Uterus (tissue), 4 donors: ENCODE measurements at places on chromosomes 12 and 14. TPM values are rescaled to one million over a fixed set of nuclear protein-coding genes. Genes with fewer than 3 reads are reported as not detected.

The LMNTD1 gene
- 6.6 TPM for total RNA-seq

GRCh38 chr14:102593061-102593824, 794 bp downstream of the RCOR1 start:
- DNase-seq = peak; percentile 55

DNA sequence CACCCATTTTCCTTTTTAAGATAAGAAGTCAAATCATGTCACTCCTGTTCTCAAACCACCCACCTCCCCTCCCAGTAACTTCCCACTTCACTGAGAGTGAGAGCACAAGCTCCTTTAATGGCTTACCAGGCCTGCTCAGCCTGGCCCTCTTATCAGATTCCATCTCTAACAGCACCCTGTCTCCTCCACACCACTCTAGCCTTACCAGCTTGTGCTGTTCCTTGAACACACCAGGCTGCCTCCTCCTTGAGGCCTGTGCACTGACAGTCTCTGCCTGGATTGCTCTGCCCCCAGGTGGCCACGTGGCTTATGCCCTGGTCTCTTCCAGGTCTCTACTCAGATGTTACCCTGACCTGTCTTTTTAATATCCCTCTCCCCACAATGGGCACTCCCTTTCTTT, 40.1 kb upstream of the EVL start:
- no peak for DNase-seq

DNA sequence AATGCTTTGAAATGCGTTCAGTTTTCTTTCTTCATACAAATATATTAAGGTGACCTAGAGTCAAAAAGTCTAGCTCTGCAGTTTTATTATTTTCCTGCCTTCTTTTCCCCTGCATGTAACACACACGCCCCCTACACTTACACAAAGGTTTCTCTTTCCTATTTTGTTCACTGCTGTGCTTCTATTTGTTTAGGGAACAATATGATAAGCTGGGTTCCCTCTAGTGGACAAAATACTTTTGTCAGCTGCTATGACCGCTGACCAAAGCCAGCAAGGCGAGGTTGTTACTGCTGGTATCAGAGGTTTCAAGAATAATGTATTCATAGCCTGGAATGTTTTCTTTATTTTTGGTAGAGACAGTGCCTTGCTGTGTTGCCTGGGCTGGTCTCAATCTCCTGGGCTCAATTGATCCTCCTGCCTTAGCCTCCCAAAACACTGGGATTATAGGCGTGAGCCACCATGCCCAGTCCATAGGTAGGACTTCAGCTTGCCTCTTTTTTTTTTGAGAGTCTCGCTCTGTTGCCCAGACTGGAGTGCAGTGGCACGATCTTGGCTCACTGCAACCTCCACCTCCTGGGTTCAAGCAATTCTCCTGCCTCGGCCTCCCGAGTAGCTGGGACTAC, 33.4 kb downstream of the FNTB start:
- peak; percentile 28 for DNase-seq

DNA sequence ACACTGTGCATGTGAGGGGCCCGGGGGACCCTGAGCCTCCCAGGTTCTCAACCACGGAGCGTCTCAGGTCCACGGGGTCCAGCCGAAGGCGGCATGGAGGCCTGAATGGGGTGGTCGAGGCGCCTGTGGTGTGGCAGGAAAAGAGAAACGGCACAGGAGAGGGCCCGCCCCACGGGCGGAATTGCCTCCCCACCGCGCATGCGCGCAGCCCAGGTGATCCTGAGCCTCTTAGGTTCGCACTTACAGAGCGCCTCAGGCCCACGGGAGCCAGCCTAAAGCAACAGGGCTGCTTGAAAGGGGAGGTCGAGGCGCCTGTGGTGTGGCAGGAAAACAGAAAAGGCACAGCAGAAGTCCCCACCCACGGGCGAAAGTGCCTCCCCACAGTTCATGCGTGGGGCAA, 311.0 kb downstream of the ALG10 start:
- DNase-seq = no peak

DNA sequence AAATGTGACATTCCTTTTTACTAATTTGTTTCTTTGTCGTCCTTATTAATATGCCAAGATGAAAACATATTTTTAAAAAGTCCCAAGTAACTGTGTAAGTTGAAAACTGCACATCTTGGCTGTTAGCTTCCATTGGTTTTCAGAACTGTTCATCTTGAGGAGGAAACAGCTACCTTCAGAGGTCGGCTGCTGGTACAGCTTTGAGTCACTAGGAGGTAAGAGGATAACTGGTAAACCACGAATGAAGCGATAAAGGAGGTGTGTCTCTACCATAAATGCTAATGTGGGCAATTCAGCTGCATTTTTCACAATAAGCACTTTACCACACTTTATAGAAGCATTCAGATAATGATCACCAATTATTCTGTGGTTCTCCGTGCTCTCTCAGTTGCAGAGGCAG, 137.5 kb upstream of the KRAS start:
- DNase-seq = no peak

The PGF gene
- 9.5 TPM for total RNA-seq

GRCh38 chr14:91417120-91417982, at the start of gene CCDC88C:
Gene CCDC88C (minus strand): TSS chr14:91417820. CDS start chr14:91417690, 130 bp downstream.
- DNase-seq = peak; percentile 42

The HOXC6 gene
- total RNA-seq = 1.2 TPM

The RDH16 gene
- 1.3 TPM for total RNA-seq

The LALBA gene
- not detected for total RNA-seq

The JAG2 gene
- 7.6 TPM for total RNA-seq

DNA sequence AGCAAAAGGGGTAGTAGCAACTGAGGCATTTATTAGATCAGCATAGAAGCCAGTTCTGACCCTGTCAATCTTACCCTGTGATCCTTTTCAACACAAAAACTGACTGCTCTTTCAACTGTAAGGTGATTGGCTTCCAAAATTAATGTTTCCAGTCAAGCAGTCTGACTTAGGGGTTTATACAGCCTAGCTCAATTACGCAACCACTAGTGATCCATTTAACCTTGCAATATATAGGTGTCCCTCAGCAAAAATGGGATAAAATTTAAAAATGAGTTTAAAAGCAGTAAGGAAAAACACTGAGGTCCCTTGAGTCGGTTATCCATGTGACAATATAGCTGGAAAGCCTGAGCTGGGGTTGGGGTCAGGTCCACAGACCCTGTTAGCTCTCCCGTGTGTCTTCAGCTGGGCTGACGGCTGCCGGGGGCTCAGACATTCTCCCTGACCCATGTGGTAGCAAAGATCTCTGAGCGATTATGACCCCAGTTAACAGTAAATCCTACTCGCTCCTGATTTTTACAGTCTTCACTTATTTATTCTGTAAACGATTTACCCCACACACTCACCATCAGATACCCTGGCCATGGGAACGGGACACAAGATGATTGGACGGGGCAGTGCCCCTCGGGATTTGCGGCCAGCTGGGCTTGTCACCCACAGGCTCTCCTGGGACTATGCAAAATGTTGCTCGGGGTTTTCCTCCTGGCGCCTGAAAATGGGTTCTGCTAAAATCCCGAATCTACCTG, 16.6 kb downstream of the ADGRD1 start:
- no peak for DNase-seq

- peak; percentile 73 for DNase-seq
Observed at GRCh38 chr14:76953311-76953945, 75.1 kb downstream of the IRF2BPL start.

DNA sequence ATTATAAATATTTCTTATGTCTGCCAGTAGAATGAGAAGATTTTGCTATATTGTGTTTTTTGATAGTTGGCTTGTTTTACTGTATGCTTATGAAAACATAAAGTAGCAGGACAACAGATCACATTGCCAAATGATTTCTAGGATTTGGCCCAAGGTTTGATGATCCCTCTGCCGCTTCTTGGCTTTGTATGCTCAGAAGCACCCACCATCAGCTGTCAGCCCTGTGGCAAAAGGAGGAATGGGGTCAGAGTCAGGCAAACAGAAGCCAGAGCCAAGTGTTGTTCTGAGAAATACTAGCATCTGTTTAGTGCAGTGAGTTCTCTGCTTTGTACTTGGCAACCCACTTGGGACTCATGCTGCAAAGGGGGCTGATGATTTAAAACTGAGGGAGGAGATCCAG, 152.2 kb downstream of the PDE3A start:
- DNase-seq = no peak

DNA sequence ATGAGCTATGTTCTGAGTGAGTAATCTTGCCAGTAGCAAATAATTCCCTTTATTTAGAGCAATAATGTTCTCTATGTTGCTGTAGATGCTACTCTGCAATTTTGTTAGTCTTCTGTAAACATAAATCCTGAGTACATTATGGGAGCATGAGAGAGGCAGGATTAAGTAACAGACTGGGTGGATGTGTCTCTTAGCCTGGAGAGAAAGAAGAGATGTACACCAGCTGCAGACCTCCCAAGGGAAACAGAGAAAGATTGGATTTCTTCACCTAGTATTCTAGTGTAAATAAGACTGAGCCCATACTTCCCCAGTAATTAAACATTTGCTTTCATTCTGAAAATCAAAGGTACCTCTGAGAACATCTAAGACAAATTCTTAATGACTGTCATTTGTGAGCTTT, 564.0 kb downstream of the TRHDE start:
- DNase-seq = no peak

GRCh38 chr12:51867796-51868428, 19.4 kb upstream of the FIGNL2 start:
- no peak for DNase-seq

- DNase-seq = no peak
Observed at GRCh38 chr12:50403001-50403440, 2.3 kb downstream of the LARP4 start.

DNA sequence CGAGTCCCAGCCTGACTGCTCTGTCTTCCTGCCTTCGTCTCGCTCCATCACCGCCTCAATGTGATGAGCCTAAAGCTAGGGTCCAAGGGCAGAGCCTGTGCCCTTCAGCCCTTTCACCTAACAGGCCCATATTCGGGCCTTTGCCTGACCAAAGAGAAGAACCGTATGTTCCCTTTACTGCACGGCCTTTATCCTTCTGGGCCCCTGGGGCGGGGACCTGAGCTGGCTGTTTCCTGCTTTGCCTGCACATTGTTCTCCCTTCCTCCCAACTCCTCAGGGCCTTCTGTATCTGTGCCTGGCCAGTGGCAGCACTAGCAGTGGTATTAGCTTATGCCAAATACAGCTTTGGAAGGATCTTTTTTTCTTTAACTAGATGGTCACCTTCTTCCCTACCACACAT, 8.5 kb upstream of the MYL6B start:
- no peak for DNase-seq

The SERPINA5 gene
- total RNA-seq = 4.1 TPM

DNA sequence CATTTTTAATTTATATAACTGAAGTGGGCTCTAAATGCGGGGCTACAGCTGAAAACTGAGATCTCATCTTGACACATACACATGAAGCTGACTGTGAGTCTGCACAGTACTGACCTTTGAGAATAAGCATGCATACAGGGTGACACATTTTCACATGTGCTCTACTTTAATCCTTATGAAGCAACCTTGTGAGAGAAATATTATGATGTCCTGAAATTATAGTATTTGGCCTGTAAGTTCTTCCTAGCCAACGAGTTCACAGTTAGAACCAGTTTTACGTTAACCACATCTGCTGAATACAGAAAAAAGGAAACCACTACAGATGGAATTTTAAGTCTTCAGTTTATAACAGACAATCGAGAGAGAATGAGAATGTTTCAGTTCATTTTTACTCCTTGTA, 70.3 kb downstream of the SPPL3 start:
- DNase-seq = no peak

DNA sequence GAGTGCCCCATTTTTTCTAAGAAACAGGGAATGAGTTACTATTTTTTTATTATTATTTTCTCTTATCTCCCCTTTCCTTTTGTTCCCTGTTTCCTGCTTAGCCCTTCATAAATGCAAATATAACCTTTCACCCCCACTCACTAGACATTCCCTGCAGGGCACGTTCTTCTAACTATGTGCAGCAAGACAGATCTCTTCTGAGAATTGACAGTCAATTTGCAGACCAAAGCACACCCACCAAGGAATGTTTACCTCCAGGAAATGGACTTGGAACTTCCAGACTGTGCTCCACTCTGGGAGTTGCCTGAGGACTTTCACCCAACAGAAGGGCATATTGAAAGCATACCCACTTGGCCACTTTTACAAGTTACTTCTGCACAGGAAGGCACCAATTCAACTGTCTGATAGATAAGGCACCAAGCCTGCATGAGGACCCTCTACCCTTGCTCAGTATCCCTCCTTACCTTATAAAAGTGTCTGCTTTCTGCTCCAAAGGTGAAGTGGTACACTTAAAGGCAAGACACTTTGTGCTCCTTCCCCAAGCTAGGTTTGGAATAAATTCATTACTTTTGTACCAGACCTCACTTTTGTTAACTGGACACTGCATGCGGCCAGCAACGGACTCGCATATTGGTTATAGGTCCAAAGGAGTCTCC, 6.5 kb downstream of the TAS2R19 start:
- no peak for DNase-seq

DNA sequence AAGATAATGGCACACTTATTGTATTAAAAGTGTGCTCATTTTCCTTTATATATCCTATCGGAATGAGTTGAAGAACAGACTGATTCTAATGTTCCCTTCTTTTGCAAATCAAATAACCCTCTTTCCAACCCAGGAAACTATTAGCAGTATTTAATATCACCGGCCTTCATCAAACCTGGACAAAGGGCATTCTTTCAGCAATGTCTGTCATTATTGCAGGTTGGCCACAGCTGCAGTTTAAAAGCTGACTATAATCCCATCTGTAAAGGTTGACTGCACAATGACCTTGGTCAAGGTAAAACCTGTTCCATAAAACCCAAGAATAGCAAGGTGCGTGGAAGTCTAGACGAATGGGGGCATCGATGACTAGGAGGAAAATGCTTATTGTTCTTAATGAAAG, 472.3 kb upstream of the SOX5 start:
- DNase-seq = no peak

DNA sequence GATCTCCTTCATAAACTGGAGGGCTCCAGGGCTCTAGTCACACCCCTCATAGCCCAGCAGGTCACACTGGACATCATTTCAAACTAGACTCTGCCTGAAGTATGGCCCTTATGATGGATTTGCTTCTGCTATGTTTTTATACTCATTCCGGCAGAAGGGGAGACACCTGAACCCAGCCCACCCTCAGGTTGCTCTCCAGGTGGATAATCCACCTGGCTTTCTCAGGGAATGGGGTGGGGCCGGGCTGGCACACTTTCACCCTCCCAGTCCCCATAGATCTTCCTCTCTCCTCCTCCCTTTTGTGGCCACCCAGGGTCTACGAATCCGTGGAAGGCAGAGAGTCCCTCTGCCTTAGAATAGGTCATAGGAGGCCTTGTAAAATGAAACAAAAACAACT, 9.8 kb upstream of the KRT73 start:
- no peak for DNase-seq

DNA sequence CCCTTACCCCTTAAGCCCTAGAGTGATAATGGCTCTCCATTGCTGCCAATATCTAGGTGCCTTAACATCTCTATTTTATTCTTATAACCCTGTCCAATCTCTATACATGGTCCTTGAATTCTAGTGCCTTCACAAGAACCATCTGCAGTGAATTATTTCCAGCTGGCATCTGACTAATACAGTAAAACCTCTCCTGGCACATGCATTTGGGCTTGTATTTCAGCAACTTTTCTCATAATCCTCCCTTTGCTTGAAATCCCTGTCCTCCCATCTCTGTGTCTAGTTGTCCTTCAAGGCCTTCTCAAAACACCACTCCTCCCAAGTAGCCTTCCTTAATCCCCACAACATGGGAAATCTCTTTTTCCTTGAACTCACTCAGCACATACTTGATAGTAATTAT, 14.2 kb upstream of the HMGA2 start:
- DNase-seq = no peak
